ENCODE measurements at places on chromosomes 5 and 9. TPM values are rescaled to one million over a fixed set of nuclear protein-coding genes. Genes with fewer than 3 reads are reported as not detected.

SPINK7 gene
- not detected for total RNA-seq

LCP2 gene
- not detected for total RNA-seq

NTMT1 gene
- 103 TPM for total RNA-seq

CACNA1B gene
- total RNA-seq, result under 0.01 TPM

PCA3 gene
- total RNA-seq, result not detected

PRR16 gene
- total RNA-seq, result 34.3 TPM

IFNA2 gene
- not detected for total RNA-seq

OR1Q1 gene
- total RNA-seq, result not detected

RIGI gene
- 8.2 TPM for total RNA-seq

PCDHAC2 gene
- not detected for total RNA-seq
